ENCODE measurements at places on chromosomes 2 and 18.
A peak's percentile ranks its signal among the peaks of the same experiment; 100 is the strongest.

DNA sequence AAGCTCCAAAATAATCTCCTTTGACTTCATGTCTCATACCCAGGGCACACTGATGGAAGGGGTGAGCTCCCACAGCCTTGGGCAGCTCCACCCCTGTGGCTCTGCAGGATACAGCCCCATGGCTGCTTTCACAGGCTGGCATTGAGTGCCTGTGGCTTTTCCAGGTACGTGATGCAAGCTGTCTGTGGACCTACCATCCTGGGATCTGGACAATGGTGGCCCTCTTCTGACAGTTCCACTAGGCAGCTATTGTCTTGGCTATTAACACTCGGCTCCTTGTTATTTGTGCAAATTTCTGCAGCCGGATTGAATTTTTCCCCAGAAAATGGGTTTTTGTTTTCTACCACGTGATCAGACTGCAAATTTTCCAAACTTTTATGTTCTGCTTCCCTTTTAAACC lies 634.2 kb downstream of the TSN start:
- no peak for DNase-seq

DNA sequence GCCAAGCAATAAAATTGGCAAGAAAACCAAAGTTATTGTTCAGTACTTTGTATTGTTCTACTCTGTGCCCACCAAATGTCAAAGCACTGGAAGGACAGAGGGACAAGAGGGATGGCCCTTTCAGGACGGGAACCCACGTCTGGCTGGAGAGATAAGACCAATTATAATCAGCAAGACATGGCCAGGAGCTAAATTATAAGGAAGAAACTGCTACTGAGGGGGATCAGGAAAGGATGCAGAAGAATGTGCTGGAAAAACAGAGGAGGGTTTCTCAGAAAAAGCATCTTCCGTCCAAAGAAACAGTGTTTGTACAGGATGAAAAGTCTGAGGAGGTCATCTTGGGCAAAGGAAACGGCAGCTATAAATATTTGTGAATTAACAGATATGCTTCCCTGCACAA lies 46.4 kb upstream of the NARS1 start:
- no peak for DNase-seq

DNA sequence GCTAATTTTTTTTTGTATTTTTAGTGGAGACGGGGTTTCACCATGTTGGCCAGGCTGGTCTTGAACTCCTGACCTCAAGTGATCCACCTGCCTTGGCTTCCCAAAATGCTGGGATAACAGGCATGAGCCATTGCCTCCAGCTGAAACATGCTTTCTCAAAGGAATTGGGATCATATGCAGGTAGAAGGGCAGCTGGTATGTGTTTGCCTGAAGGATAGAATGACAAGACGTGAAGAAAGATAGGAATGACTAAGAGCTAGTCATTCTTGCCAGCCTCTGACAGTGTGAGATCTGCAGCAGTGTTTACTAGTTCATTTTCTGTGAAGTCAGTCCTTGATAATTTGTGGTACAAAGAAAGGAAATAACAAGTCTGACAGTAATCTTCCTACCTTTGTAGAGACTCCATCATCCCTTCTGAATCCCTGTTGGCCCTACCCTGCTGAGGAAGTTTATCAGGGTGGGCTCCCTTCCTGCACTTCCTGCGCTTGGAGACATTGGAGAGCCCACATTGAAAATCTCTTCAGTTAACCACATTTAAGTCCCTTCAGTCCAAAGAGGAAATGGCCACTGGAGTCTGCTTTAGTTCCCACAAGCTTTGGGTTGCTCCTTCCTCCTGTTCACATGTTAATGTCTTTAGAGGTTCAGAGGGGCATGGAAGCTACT lies 14.7 kb downstream of the CFLAR start:
- DNase-seq: no peak

DNA sequence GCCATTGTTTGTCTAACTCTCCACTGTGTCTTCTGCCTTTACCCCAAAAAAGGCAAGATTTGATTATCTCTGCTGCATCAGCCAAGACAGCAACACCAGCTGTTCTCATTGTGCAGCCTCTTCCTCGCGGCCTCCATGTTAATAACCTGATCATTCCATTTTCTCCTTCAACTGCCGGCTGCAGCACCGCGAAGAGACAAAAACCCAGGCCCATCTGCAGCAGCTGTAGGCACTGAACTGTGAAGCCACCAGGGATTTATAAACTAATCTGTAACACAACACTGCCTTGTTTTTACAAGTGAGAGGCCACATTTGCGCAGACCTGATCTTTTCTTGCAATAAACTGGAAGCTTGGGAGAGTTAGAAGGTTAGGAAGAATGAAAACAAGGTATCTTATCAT lies 147.8 kb downstream of the SATB2 start:
- DNase-seq: no peak

DNA sequence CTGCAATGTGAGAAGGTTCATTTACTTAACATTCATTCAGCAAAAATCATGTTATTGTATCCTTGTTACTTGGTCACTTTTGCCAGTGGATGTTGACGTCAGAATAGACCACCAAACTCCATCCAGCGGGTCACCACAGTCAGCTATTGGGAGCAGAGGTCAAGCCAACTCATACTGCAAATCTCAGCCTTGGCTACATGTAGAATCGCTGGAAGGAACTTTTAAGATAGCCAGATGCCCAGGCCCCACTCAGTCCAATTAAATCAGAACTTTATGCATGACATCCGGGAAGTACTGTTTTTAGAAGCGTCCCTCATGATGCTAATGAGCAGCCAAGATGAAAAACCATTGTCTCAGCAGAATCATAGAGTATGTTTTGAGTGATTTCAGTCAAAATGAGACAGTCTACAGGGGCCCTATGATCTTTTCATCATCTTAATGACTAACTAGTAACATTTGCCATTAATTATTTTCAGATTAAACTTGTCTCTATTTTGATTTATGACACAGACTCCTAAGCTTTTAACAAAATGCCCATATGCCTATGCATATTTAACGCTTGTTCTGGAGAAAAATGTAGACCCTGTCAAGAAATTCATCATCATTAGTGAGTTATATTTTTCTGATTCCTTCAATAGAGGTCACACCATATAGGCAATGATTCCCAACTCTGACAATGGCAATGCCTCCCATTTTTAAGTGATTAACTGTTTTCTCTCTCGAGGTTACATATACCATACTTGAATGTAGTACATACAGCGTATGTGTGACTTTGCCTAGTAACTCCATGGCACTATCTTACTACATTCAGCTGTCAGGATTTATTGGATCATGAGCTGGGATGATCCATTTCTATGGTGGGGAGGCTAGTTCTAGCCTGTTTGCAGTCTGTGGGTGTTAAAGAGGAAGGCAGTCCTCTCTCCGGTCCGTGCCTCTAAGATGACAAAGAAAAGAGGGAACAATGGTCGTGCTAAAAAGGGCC lies 63.7 kb upstream of the CCBE1 start:
- DNase-seq: no peak

GRCh38 chr2:169573160-169573973 lies at the start of gene FASTKD1:
FASTKD1 (minus strand) TSS chr2:169573865; CDS start chr2:169572029, 1,836 bp downstream.
- DNase-seq: peak; percentile 90

GRCh38 chr18:24055878-24056277 lies 41.3 kb downstream of the TTC39C start:
- no peak for DNase-seq

DNA sequence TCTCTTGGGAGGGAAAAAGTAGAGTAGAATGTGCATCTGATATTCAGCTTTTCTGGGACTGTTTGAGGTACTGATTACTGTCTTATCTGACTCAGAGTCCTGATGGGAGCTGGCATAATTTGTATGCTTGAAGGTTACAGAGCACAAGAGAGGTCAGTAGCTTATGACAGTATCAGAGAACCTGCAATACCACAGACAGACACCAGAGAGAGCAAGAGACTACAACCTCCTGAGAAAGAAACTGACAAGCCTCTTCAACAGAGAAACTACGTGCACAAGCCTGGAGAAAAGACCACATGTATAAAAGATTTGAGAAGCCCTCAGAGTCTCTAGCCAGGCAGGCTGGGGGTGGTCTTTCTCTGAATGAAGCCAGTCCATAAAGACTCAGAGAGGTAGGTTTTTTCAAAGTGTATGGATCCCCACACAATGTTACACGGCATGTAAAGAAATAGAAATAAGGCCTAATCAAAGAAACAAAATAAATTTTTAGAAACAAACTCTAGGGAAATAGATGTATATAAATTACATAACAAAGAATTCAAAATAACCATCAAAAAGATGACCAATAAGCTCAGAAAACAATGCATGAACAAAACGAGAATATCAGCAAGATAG lies 568.3 kb downstream of the LRRTM4 start:
- DNase-seq: no peak

GRCh38 chr18:51153659-51154371 lies 43.7 kb downstream of the MEX3C start:
- no peak for DNase-seq

DNA sequence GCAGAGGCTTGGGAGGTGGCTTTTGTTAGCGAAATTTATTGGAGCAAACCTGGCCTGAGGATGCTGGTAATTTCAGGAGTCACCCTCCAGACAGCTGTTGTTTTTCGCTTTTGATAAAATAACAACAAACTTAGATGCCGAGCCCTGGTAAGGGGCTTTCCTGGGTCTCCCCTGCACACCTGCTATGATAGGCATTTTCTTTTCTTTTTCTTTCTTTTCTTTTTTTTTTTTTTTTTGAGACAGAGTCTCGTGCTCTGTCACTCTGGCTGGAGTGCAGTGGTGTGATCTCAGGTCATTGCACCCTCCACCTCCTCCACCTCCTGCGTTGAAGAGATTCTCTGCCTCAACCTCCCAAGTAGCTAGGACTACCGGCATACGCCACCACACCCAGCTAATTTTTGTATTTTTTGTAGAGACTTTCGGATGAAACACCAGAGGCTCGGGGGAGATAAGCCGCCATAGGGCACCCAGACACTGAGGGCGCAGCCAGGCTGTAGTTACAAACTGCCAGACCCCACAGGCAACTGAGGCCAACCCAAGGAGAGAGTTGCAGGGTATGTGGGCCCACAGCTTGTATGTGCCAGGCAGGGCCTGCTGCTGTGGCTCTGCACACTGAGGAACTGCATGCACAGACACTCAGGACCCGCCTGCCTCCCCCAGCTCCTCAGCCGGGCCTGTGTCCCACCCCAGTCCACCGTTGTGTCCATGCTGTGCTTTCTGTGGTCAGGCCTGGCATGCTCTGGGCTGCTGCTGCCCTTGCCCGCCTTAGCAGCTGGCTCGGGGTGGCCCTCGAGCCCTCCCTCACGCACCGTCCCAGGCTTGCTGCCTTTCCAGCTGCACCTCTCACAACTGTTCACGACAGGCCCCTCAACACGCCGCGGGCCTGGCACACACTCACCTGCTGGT lies 3.9 kb downstream of the GYPC start:
- DNase-seq: no peak

DNA sequence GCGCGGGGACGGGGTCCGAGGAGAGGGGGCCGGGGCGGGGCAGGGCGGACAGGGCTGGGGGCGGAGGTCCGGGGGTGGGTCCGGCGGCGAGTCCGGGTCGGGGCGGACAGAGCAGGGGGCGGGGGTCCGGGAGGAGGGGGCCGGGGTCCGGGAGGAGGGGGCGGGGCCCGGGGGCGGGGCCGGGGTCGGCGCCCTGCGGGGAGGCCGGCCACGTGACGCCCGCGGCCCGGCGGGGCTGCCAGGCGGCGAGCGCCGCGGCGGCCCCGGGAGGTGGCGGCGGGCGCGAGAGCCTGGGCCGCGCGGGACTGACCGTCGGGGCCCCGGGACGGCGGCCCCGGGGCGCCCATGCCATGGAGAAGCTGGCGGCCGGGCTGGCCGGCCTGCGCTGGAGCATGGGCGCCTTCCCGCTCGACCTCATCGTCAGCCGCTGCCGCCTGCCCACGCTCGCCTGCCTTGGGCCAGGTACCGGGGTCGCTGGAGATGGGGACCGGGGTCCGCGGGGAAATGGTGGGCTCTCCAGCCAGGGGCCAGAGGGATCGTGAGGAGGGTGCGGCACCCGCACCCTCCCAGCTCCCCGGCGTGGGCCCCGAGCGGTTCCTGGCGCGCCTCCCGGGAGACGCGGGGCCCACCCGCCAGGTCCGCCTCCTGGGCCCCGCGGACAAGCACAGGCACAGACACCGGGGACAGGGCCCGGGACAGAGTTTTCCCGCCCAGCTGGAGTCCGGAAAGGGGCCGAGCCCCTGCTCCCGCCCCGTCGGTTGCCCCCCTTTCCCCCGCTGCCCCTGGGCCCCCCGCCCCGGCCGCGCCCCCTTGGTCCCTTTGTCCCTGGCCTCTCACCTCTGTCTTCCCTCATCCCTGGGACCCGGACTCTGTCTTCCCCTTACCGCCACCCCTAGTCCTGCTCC lies at the start of gene GAREM2:
GAREM2 (plus strand) TSS at position 218 of the 905 bp plus-strand sequence; CDS start at position 351, 133 bp downstream.
- DNase-seq: no peak

GRCh38 chr18:33184958-33185357 lies 255.6 kb downstream of the CCDC178 start:
- no peak for DNase-seq

DNA sequence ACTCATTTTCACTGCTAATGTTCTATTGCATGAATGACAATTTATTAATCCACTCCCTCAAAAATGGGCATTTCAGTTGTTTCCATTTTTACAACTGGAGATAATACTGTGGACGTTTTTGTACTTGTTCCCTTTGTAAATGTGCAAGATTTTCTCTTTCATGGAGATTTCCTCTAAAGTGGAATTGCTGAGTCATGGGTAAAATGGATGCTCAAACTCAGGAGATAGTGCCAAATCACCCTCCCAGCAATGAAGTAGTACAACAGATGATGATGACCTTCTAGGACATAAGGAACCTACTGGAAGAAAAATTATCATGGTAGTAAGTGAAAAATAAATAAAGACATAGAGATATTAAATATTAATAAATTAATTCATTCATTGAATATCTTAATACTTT lies 460.8 kb upstream of the CHST9 start:
- DNase-seq: no peak

DNA sequence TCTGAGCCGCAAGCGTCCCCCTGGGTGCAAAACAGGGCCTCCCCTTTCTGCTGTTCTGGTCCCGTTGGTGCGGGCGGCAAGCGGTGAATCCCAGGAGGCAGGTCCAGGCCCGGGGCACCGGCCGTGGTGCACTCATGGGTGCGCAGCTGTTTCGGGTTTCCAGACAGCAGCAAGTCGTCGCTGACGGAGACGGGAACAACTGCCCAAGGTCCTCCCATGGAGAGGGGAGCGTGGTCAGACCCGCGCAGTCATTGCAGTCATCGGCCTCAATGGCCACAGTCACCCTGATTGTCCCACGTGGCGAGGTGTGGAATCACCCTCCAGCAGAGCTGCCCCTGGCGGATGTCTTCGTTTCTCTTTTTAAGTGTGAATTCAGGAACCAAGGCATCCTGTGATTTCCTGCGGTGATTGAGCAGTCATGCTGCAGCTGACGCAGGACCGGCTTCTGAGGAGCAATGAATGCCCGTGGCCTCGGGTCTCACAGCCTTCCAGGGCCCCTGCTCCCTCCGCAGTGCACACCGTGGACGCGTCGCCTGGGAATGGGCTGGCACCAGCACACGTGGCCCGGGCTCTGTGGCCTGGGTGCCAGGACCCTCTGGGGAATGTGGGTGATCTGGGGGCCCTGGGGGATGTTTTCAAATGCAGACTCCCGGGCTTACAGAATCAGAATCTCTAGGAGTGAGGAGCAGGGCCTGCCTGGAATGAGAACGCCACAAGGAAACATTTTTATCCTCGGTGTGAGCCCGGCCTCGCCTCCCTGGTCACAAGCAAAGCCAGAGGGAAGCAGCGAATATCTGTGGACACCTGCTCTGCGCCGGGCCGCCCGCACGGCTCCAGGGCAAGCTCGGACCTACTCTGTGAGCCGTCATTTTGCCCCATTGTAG lies 244.2 kb upstream of the SALL3 start:
- no peak for DNase-seq

GRCh38 chr2:117960231-117960630 lies 53.6 kb downstream of the CCDC93 start:
- DNase-seq: no peak
